ENCODE measurements at places on chromosomes 6 and 20.

GRCh38 chr6:24918641-24919055, 17.1 kb downstream of the RIPOR2 start:
- DNase-seq, result no peak

GRCh38 chr6:149456311-149457021, 28.3 kb downstream of the ZC3H12D start:
- no peak for DNase-seq

- DNase-seq, result no peak
Measured at GRCh38 chr20:56299362-56299761, 50.8 kb downstream of the MC3R start.

DNA sequence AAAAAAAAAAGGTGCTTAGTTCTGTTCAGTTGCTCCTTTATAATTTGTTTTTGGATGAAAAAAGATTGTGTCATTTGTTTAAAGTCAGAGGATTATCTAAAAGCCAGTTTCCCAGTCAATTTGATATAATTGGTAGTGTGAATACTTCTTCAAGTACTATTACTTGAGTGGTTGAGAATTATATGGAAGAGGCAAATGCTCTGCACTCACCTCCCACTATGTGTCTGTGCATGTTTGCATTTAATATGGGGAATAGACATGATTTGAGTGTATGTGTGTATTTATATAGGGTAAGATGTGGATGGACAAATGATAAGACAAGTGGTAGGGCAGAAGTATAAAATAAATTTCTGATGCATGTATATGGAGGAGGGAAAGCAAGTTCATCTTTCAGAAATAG, 15.8 kb downstream of the GJA1 start:
- DNase-seq, result no peak

DNA sequence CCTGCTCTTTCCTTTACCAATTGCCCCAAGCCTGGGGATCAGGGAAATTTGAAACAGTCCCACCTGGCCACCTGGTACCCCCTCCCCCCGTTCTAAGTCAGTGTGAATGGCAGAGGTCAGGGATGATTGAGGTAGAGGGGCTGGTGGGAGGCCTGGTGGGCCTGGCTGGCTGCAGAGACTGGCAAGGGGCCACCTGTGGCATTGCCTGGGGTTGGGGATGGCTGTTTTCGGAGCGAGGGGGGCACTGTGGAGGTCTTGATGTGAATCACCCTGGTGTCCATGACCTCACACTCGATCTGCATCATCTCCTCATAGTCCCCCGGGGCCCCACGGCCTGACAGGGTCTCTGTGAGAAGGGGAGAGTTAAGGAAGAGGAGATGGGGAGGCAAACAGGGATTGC, 6.5 kb upstream of the TNXB start:
- DNase-seq, result no peak

DNA sequence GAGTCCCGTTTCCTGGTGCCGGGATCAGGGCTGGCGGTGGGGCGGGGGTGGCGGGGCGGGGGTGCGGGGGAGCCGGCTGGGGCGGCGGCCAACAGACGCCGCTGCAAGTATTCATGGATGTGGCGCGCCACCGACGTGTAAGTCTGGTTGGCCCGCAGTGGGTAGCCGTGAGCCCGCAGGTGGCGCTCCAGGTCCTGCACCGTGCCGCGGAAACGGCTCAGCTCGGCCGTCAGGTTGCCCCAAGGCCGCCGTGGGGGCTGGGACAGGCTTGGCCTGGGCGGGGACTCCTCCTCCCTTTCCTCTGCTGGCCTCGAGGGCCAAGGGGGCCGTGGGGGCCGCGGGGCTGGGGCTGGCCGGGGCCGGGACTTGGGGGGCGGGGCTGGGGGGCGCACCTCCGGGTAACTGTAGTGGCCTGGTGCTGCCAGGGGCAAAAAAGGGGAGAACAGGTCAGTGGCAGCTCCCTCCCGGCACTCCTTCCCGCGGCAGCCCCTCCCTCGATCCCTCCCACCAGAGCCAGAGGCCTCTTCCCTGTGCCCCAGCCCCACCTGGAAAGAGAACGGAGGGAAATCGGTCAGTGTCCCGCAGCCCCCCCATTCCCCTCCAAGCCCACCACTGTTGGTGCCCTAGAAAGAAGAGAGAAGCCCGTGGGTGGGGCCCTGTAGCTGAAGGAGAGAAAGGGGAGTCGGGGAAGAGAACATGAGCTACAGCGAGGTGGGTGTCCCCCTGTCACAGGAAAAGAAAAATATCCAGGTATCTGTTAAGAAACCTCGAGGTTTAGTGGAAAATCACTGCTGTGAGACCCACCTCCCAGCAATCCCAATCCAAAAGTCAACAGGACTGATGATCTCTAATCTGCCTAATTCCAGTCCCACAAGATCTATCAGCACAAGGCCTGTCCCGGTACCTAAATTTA, 21.3 kb downstream of the TNXB start:
- DNase-seq, result no peak

DNA sequence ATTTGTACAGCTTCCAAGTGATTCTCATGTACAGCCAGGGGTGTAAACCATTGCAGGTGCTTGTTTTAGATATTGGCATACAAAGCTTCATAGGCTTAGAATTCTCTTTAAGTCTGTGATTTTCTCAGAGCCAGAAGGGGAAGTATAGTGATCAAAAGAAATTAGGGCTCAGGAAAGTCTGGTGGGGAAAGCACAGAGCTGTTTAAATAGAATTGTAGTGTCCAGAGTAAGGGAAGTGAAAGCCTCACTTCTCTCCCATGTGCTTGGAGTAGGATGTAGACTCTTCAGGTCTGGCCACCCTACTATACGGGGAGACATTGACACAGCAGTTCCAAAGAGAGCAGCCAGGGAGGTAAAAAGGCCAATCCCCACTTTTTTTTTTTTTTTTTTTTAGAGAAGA, 10.4 kb downstream of the GCNT2 start:
- DNase-seq, result no peak

Measured in H54 (cell line).